NCI-H774 (cell line): ENCODE measurements at places on chromosomes 1 and 21.

DNA sequence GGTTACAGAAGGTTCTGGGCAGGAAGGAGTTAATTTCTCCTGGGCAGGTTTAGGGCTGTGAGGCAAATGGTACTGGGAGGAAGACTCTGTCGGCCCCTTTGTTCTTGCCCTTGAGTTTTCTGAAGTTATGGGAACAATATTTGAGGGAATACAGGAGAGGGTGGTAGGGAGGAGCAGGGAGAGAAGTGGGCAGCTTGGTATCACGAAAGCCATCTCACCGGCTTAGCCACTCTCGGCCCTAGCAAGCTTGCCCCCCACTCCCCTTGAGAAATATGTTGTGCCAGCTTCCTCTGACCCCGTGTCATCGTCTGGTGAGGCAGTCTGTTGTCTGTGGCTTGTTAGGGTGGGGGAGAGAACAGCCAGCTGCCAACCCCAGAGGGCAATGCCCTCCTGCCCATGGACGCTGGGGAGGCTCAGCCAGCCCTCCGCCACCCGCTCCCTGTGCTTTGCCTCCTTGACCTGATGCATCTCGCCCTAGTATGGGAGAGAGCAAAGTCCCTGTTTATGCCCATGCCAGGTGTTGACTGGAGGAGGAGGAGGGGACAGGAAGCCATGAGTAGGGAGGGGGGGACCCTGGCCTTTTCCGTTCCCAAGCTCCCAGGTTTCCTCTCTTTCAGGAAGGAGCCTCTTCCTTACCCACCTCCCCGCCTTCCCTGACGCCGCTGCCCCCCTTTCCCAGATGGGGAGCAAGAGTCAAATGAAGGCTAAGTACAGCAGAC is 1.2 kb downstream of the EFNA1 start:
- no peak for DNase-seq

- no peak for DNase-seq
Measured at GRCh38 chr21:29524055-29524454, 225.3 kb downstream of the BACH1 start.

DNA sequence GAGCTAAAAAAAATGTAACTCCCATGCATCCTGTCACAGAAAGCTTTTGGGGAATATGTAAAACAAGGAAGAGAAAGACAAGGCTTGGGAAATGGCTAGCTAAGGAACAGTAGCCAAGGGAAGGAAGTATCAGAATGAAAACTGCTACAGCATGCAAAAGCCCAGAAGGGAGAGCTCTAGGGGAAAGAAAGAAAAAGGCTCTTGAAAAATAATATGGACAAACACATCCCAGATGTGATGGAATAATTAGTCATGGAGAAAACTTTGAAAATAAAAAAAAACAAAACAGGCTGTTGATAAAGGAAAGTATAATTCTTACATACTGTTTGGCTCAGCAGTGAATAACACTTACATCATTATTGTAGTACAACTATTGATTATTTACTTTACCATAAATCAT is 47.9 kb upstream of the VCAM1 start:
- DNase-seq: no peak

- no peak for DNase-seq
Measured at GRCh38 chr1:59230622-59231021, 66.3 kb upstream of the FGGY start.

GRCh38 chr1:75134647-75135572 is 722 bp downstream of the LHX8 start:
- peak; percentile 21 for DNase-seq

DNA sequence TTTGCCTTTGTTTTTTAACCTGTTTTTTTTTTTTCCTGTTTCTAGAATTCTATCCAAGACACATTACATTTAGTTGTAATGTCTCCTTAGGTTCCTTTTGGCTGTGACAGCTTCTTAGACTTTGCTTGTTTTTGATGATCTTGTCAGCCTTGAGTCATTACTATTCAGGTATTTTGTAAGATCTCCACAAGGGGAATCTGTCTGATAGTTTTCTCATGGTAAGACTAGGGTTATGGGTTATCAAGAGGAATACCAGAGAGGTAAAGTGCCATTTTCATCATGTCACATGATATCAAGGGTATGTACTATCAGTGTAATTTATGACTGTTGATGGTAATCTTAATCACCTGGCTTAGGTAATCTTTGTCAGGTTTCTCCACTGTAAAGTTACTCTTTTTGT is 99.1 kb upstream of the GFI1 start:
- DNase-seq: no peak

DNA sequence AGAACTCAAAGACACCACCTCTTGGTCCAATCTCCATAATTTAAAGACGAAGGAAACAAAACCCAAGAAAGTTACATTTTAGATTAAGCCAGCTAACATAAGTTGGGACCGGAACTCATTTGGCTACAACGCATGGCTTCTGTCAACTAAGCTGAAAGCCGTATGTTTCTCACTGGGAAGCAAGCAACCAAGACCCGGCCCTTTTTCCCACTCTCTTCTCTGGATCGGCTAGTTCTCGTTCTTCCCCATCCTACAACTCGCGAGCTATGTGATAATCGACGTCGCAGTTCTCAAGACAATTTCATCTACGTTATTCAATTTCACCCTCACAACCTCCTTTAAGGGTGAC is 601 bp downstream of the CCT8 start:
- DNase-seq: no peak

GRCh38 chr1:207070811-207071210 is 17.7 kb downstream of the PFKFB2 start:
- no peak for DNase-seq

DNA sequence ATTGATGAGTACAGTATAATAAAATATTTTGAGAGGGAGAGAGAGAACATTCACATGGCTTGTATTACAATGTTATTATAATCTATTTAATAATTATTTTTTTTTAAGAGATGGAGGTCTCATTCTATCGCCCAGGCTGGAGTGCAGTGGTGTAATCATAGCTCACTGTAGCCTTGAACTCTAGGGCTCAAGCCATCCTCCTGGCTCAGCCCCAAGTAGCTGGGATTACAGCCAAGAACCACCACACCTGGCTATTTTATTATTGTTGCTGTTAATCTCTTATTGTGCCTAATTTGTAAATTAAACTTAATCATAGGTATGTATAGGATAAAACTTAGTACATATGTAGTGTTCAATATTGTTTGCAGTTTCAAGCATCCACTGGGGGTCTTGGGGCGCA is 57.8 kb downstream of the HS2ST1 start:
- DNase-seq: peak; percentile 14

DNA sequence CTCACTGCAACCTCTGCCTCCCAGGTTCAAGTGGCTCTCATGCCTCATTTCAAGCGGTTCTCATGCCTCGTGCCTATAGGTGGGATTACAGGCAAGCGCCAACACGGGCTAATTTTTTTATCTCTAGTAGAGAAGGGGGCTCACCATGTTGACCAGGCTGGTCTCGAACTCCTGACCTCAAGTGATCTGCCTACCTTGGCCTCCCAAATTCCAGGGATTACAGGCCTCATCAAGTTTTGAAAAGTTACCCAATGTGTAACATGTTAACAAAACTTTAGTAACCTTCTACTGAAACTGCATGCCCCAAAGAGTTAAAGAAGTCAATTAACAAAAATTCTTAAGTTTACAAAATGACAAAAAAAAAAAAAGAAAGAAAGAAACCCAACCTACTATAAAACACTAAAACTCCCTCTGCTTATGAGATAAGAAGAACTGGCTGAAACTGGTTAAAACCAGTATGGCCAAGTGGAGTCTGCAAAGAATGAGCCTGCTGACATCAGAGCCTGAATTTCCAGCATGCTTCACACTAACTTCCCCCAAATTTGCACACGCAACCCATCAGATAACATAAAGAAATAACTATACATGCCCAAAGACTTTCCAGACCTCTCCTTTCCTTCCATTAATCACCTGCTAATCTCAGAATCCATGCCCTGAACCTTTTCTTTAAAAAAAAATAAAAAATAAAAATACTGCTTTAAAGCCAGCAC is 25.5 kb upstream of the PSMG1 start:
- no peak for DNase-seq

DNA sequence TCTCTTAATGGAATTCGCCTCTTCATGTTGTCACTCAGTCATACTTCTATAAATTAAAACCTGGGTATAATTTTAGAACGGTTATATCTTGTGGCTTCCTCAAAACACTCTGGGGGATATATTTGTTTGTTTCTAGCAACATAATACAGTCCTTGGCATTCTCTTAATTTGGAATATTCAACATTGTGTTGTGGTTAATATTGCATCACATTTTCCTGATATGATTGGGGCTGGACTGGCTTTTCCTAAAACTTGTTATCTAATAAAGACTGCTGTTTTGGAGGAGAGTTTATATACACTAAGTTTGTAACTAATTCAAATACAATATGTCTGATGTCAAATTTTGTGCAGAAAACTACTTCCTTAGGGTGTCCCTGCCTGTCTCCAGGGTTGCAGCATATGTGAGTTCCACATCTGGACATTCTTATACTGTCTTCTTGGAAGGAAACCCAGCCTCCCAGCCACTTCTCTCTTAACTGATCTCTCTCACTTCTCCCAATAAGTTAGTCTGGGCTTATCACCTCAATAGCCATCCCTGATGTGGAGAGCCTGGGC is 892.6 kb downstream of the MRPL39 start:
- no peak for DNase-seq

GRCh38 chr1:217769768-217770167 is 138.6 kb downstream of the SPATA17 start:
- DNase-seq: no peak

GRCh38 chr1:200916681-200917080 is 22.0 kb downstream of the INAVA start:
- no peak for DNase-seq

DNA sequence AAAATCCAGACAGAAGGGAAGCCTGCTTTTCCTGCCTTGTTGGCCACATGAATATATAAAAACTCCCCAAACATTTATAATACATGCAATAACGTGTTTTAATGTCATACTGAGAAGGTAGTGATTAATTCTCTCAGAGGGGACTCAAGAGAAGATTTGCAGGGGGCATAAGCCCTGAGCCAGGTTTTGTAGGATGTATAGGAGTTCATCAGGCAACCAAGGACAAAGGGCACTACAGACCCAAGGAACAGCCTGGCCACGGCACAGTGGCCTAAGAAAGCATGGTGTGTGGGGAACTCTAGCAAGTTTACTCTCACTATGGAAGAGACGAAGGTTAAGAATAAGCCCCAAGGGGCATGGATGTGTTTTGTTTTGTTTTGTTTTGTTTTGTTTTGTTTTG is 15.4 kb upstream of the TNNI1 start:
- no peak for DNase-seq

GRCh38 chr1:223226271-223226670 is 83.2 kb upstream of the TLR5 start:
- DNase-seq: no peak

DNA sequence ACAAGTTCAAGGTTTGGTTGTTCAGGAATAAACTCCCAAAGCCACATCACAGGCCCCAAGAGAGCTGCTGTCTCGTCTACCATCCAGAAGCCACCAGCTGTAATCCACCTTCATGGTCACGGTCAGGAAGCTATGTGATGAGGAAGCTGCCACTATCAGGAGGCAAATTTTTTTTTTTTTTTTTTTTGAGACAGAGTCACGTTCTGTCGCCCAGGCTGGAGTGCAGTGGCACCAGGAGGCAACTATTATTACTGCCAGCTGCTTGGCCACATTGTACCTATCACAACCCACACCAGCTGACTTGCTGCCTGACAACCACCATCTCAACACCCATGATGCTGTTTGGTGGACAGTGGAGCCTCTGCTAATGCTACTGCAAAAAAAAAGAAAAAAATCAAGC is 124.1 kb downstream of the OMA1 start:
- DNase-seq: no peak

DNA sequence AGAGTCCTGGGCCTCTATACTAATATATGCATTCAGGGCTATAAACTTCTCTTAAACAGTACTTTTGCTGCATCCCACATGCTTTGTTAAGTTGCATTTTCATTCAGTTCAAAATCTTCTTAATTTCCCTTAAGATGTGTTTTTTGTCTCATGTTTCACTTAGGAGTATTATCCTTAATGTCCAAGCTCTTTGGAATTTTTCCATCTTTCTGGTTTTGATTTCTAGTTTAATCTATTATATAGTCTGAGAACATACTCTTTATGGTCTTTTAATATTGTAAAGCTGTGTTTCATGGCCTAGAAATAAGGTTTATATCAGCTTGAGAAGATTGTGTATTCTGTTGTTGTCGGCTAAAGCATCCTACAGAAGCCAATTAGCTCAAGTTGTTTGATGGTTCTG is 1041.8 kb downstream of the PLA2G4A start:
- DNase-seq: no peak

DNA sequence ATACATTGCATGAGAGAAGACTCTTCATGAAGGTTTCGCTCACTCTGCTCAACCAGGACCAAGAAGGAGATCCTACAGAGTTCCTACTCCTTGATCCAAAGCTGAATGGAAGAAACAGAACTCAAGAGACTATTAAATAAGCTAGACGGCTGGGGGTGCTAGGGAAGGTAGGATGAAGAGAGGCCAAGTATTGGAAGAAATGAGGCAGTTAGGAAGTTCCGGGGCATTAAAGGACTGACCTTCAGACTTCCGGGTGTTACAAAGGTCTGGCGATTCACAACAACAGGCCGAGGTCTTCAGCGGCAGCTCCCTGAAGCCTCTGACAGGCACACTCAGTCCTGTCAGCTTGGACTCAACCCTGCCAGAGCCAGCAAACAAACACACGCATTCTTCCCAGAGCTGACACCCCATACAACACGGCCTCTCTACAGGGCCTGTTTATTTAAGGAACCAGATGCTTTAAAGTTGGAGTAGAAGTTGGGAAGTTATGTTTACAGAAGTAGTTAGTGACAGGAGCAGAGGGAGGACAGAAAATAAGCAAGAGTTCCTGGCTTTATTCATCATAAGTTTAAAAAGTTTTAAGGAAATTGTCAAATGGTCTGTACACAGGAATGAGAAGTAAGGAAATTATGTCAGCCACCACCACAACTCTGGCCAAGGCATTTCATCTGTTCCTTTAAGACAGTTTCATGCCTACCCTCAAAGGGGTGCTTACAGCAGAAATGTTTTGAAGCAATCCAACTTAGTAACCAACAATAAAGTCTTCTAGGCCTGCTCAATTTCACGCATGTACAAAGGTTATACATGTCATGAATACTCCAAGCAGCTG is 4.7 kb downstream of the SORT1 start:
- peak; percentile 3 for DNase-seq

GRCh38 chr1:5002676-5003075 is 348.3 kb downstream of the AJAP1 start:
- DNase-seq: no peak

GRCh38 chr1:19547814-19548213 is 62.5 kb upstream of the CAPZB start:
- peak; percentile 3 for DNase-seq

DNA sequence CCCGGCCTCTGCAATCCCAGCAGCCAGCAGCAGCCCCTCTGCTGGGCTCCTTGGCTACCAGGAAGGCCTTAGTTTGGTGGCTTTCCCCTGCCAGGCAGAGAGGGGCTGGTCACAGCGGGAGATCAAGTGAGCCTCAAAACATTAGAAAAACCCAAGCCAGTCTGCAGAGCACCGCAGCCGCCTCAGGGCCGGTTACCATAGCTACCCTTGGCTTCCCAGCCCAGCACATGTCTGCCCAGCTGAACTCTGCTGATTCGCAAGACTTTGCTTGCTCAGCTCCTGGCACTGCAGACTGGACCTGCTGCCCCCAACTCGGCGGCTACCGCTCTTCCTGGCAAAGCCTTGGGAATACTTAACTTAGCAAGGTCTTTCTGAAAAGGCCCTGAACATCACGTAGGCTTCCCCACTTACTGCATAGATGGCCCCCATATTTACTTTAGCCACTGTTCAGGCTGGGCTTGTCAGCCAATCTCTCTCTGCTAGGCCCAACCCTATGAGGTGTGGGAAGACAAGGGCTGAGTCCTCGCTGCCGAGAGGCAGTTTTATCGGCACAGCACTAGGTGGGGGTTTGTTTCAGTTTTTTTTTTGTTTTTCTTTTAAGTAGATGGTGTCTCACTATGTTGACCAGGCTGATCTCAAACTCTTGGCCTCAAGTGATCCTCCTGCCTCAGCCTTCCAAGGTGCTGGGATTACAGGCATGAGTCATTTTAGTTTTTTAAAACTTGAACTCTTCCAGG is 28.6 kb upstream of the PLEKHG5 start:
- DNase-seq: no peak
